Activated CD8-positive, alpha-beta T cell treated with anti-CD3 and anti-CD28 coated beads, Interleukin-2, amount 10 ng/mL, durations not matched to agents 7 days and 5 days (primary cell): ENCODE measurements at places on chromosomes 4 and X.
A peak's percentile ranks its signal among the peaks of the same experiment; 100 is the strongest.

GRCh38 chr4:27921231-27921630 is 1060.6 kb downstream of the STIM2 start:
- no peaks in the 10 kb centered on the region for H3K27me3 ChIP-seq
- H3K27ac ChIP-seq, result no peak overlapping the region
- DNase-seq, result no peak
- H3K36me3 ChIP-seq, result no peaks in the 10 kb centered on the region
- H3K4me1 ChIP-seq, result no peaks in the 10 kb centered on the region

GRCh38 chrX:2516623-2517022 is 15.8 kb upstream of the DHRSX start:
- no peak overlapping the region for H3K27ac ChIP-seq
- H3K27me3 ChIP-seq, result no peaks in the 10 kb centered on the region
- no peak overlapping the region for H3K4me3 ChIP-seq
- H3K36me3 ChIP-seq, result no peaks in the 10 kb centered on the region

- no peak overlapping the region for H3K27ac ChIP-seq
- no peaks in the 10 kb centered on the region for H3K4me1 ChIP-seq
- H3K4me3 ChIP-seq, result no peak overlapping the region
- no peak for DNase-seq
- peaks cover 27% of the 10 kb centered on the region for H3K27me3 ChIP-seq
- H3K36me3 ChIP-seq, result no peaks in the 10 kb centered on the region
Observed at GRCh38 chr4:78423790-78424189, 127.8 kb upstream of the ANXA3 start.

GRCh38 chrX:12548746-12549145 is 242.5 kb upstream of the PRPS2 start:
- H3K36me3 ChIP-seq, result no peaks in the 10 kb centered on the region
- H3K4me3 ChIP-seq, result no peak overlapping the region
- no peaks in the 10 kb centered on the region for H3K4me1 ChIP-seq
- no peaks in the 10 kb centered on the region for H3K27me3 ChIP-seq

DNA sequence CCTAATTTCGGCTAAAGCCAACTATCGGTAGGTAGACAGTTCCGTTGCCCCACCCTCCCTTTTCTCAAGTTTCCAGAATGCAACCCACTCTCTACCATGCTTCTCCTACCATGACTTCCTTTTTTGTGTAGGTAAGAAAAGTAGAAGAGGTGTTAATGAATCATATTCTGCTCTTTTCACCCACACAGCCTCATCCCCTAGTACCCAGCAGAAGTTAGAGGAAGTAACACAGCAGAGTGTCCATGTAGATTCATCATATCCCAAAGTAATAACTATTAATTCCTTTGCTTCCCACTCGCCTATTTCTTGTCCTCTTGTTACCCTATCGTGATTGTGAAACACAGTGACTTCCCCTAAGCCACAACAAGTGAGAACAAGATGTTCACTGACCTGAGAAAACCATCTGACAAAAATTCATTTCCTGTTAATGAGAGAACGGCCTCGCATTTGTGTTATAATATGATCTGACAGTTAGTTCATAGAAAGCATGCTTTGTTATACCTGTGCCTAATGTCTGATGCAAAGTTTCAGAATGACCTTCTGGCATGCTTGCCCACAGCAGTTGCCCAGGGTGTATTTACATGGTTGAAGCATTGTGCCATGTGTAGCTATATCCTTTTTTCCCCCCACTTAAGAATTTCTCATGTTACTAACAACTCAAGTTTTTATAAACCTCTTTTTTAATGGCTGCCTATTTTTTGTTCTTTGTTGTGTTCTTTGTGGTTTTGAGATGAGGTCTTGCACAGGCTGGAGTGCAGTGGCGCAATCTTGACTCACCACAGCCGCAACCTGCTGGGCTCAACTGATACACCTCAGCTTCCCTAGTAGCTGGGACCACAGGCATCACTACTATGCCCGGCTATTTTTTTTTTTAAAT is 185.6 kb downstream of the RAP1GDS1 start:
- H3K27ac ChIP-seq, result peak overlapping the region; percentile 94
- no peaks in the 10 kb centered on the region for H3K27me3 ChIP-seq
- peak overlapping the region; percentile 47 for H3K4me3 ChIP-seq
- peaks cover 46% of the 10 kb centered on the region for H3K36me3 ChIP-seq

GRCh38 chr4:89837993-89838390 is 1.0 kb upstream of the SNCA start:
- peaks cover 54% of the 10 kb centered on the region for H3K27me3 ChIP-seq
- H3K4me3 ChIP-seq, result peak overlapping the region; percentile 72
- DNase-seq, result no peak
- H3K27ac ChIP-seq, result no peak overlapping the region

- H3K4me1 ChIP-seq, result no peaks in the 10 kb centered on the region
- no peak overlapping the region for H3K27ac ChIP-seq
- DNase-seq, result no peak
- H3K27me3 ChIP-seq, result no peaks in the 10 kb centered on the region
- H3K36me3 ChIP-seq, result peaks cover 27% of the 10 kb centered on the region
- H3K4me3 ChIP-seq, result no peak overlapping the region
Observed at GRCh38 chrX:48560681-48561080, 13.6 kb upstream of the RBM3 start.

DNA sequence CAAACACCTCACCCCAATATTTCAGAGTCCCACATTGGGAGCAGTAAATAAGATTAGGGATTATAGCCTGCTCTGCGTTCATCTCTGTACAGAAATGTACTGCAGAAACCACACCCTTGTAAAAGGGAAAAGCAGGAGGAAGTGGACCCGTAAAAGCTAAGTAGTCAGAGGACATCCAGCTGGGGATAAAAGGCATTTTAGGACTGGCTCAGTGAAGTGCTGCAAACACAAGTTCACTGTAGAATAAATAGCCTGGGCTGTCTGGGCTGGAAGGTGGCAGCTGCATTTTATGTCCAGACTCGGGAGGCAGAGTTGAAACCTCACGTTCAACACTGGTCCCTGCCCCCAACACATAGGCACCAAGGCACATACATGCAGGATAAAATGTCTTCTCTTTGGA is 178.7 kb upstream of the FAT1 start:
- no peak for DNase-seq
- no peaks in the 10 kb centered on the region for H3K4me1 ChIP-seq
- H3K36me3 ChIP-seq, result no peaks in the 10 kb centered on the region
- no peak overlapping the region for H3K4me3 ChIP-seq
- no peaks in the 10 kb centered on the region for H3K27me3 ChIP-seq

- H3K4me3 ChIP-seq, result no peak overlapping the region
- H3K27ac ChIP-seq, result no peak overlapping the region
- no peak for DNase-seq
- H3K27me3 ChIP-seq, result no peaks in the 10 kb centered on the region
- H3K36me3 ChIP-seq, result no peaks in the 10 kb centered on the region
Observed at GRCh38 chr4:132026166-132026565, 1122.9 kb upstream of the PCDH10 start.

GRCh38 chr4:48698029-48698971 is 81.8 kb downstream of the FRYL start:
- H3K4me1 ChIP-seq, result peaks cover 23% of the 10 kb centered on the region
- H3K27ac ChIP-seq, result no peak overlapping the region
- H3K36me3 ChIP-seq, result peaks cover 6% of the 10 kb centered on the region
- no peak for DNase-seq
- no peaks in the 10 kb centered on the region for H3K27me3 ChIP-seq
- no peak overlapping the region for H3K4me3 ChIP-seq

DNA sequence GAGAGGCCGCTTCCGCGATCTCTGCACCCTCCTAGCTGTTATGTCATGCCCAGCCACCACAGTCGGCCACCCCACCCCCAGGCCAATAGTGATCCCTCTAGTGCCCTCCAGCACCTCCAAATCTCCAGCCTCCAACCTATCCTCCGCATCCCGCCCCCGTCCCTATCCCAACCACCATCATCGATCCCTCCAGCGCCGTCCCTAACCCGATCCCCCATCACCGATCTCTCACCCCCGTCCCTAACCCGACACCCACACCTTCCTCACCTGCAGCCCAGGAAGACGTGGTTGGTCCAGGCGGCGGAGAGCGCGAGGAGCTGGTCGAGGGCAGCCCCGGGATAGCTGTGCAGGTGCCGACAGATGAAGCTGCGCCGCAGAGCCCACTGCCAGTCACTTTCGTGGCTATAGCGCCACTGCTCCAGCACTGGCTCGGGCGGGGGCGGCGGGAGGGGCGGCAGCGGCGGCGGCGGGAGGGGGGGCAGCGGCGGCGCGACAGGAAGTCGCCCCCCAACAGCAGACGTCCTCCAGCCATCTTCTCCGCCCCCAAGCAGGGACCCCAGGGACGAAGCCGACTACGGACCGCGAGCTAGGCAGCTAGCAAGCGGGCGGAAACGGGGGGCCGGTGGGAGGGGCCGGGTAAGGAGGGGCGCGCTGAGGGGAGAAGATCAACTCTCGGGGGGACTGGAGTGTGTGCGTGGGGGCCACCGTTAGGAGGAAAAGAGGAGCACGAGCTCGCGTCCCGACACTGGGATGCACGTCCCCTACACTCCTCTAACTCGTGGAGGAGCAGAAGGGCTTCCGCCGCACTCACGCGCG is 552 bp downstream of the NKRF start:
- no peaks in the 10 kb centered on the region for H3K27me3 ChIP-seq
- peak overlapping the region; percentile 91 for H3K4me3 ChIP-seq
- H3K36me3 ChIP-seq, result peaks cover 12% of the 10 kb centered on the region
- peak; percentile 57 for DNase-seq
- peaks cover 28% of the 10 kb centered on the region for H3K4me1 ChIP-seq

DNA sequence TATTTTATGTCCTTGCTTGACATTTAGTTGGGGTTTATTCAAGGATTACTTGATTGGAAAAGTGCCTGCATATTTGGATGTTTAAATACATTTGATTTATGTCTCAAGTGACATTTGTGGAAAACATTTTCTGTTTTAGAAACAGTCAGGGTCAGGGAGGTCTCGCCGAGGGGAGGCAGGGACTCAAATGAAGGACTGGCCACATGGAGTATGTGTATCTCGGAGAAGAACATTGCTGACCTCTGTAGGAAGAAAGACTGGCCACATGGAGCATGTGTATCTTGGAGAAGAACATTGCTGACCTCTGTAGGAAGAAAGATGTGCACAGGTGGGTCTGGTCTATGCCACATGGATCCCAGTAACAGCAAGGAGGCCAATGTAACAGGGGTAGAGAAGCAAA is 233.6 kb downstream of the TRIML1 start:
- no peak overlapping the region for H3K4me3 ChIP-seq
- no peaks in the 10 kb centered on the region for H3K36me3 ChIP-seq
- no peaks in the 10 kb centered on the region for H3K27me3 ChIP-seq
- no peak overlapping the region for H3K27ac ChIP-seq
- H3K4me1 ChIP-seq, result no peaks in the 10 kb centered on the region
- DNase-seq, result no peak

DNA sequence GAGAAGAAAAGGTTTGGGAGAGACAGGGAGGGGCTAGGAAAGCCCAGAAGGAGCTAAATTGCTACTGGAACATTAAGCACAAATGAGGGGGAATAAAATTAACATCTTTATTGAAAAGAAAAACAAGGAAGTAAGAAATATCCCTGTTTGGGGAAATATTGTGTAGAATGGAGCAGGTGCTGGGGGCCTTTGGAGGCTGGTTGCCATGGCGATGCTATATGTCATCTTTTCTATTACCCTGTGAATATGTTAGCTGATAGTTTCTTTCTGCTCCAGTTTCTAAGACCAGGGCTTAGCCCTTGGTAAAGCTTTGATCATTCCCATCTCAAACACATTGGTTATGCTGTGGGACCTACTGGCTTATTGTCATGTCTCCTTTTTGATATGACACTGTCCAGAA is 28.7 kb downstream of the TMEM31 start:
- H3K27ac ChIP-seq, result no peak overlapping the region
- H3K4me3 ChIP-seq, result no peak overlapping the region
- no peaks in the 10 kb centered on the region for H3K36me3 ChIP-seq
- DNase-seq, result no peak

DNA sequence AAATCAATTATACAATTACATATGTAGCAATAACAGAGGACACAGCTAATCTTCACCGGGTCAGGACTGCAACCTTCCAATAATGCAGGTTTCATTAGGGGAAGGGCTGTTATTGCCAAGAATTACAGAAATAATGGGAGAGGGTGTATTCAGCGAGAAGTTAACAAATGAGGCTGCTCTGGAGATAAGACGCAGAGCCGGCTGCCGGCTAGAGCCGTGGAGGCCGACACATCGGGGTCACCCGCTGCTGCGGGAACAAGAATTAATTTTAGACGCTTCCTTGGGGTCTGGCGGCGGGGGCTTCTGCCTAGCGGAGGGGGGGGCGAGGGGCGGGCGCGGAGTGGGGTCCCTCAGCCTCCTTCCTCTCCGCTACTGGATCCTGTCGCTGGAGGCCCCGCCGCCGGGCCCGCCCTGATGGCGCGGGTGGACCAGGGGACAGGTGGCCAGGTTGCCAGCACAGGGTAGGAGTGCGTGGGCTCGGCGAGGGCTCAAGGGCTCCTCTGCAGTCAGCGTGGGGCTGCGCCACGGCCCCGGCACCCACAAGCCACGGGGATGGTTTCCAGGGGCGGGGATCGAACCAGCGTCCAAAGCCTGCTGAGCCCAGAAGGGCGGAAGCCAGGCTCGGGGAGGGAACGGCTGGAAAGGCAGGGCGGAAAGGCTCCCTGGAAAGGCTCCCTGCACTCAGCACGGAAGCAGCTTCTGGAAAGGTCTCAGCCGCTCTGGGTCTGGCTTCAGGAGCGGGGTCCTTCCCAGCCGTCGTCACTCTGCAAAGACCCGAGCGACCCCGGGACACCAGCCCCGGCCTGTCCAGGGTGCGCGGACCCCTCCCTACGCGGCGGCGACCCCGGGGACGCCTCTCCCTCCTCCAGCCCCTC is 113.8 kb upstream of the NKX1-1 start:
- H3K27ac ChIP-seq, result no peak overlapping the region
- no peaks in the 10 kb centered on the region for H3K4me1 ChIP-seq
- no peak for DNase-seq
- H3K36me3 ChIP-seq, result no peaks in the 10 kb centered on the region

- no peak overlapping the region for H3K27ac ChIP-seq
- H3K36me3 ChIP-seq, result no peaks in the 10 kb centered on the region
- no peaks in the 10 kb centered on the region for H3K27me3 ChIP-seq
- DNase-seq, result no peak
Observed at GRCh38 chrX:121008920-121009319, 23.4 kb upstream of the CT47A1 start.

DNA sequence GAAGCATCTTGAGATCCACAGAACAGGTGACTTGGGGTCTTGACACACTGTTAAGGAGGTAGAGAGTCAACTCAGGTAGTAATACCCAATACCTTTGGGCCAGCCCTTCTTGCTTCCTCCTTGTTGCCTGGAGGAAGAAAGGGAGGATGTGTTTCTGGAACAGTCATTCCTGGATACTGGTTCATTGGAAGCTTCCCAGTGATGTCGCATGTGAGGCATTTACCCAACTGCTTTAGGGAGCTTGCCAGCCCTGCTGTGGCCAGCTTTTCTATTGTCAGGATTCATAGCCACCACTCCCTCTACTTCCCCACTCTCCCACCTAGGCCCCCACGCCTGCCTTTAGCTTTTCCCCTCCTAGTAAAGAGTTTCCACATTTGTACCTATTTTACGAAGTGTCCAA is 310.3 kb upstream of the PRPS2 start:
- DNase-seq, result no peak
- H3K36me3 ChIP-seq, result no peaks in the 10 kb centered on the region
- no peaks in the 10 kb centered on the region for H3K4me1 ChIP-seq
- no peak overlapping the region for H3K27ac ChIP-seq
- no peak overlapping the region for H3K4me3 ChIP-seq
